ENCODE measurements at places on chromosomes 7 and 10. TPM values are rescaled to one million over a fixed set of nuclear protein-coding genes. Genes with fewer than 3 reads are reported as not detected.

GRCh38 chr7:538764-539685, 19.4 kb upstream of the PDGFA start:
- H3K27ac ChIP-seq = peak overlapping the region; percentile 50
- H3K4me3 ChIP-seq = no peak overlapping the region
- no peak for DNase-seq
- no peaks in the 10 kb centered on the region for H3K36me3 ChIP-seq

- peaks cover 7% of the 10 kb centered on the region for H3K4me1 ChIP-seq
- no peaks in the 10 kb centered on the region for H3K27me3 ChIP-seq
- H3K27ac ChIP-seq = no peak overlapping the region
- H3K36me3 ChIP-seq = peaks cover 66% of the 10 kb centered on the region
- no peak for DNase-seq
These were observed 29.9 kb downstream of the ZC3HC1 start for GRCh38 chr7:130021105-130021834.

Gene ACBD7
- polyA plus RNA-seq = 0.54 TPM

Gene PTPRN2
- 3.9 TPM for polyA plus RNA-seq

Gene INSYN2A
- polyA plus RNA-seq = 0.19 TPM
